CD4-positive, alpha-beta T cell treated with Interleukin-17A for 4 hours (primary cell): ENCODE measurements at places on chromosomes 4 and X.

DNA sequence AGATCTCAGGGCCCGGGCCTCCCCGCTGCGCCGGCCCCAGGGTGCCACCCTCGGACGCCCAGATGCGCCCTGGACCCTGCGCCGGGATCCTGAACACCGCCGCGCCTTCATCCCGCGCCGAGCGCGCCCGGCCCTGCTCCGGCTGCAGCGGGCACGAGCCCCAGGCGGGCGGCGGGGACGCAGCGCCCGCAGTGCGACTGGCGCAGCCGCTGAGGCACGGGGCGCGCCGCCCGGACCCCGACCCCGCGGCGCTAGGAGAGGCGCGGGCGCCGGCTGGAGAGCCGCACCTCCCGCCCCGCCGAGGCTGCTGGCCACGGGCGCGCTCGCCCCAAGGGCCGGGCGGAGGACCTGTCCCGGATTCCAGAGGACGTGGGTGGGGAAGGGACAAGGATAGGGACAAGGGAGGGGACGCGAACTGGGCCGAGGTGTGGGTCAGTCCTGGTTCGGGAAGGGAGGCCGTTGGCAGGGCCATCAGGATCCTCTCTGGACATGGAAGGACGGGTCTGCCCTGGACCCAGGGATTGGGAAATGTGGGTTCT lies 1.1 kb downstream of the ZFYVE28 start:
- DNase-seq, result peak; percentile 26

DNA sequence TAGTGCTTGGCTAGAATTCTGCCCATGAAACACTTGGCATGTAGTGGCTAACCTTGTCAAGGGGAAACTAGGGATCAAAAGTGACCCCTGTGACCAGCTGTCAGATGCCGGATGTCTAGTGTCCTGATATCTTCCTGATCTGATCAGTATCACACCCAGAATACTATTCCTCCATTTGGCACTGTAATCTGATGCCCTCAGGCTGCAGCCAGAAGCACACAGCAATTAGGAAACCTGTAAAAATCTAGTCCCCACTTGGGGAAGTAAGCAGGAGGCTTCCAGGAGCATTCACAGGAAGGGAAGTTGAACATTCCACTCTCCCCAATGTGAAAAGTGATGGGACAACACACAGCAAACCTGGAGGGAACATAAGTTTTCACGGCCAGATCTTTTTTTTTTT lies 125.1 kb downstream of the HS6ST2 start:
- no peak for DNase-seq

- DNase-seq, result no peak
Observed at GRCh38 chrX:100407784-100408712, 2.0 kb downstream of the PCDH19 start.

DNA sequence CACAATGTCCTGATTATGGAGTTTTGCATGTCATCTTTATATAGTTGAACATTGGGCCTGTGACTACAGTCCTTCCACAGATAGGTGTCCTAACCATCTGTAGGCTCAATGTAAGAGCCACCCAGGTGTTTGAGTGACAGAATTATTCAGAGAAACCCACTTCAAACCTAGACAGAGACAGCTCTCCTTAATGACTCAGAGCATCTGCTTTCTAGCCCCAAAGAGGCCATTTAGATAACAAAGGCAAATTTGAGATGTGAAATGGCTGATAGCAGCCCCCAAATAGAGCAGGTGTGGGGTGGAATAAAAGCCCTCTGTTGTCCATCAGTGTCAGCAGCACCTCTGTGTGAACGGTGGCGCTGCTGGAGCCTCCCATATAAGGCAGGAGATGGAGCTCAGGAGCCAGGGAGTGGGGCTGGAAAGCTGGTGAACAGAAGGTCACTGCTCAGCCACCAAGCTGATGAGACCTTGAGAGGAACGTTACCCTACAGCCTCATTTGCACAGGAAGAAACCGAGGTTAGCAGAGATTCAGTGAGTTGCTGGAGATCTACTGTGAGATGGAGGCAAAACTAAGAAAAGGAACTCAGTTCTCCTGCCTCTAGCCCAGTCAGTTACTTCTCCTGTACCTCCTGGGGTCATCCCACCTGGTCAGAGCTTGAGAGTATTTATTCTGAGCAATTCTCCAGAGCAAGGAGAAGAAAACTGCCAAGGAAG lies 153.3 kb upstream of the LNX1 start:
- DNase-seq, result no peak

- DNase-seq, result no peak
Observed at GRCh38 chrX:9785944-9786797, at the start of gene SHROOM2. TSS of gene SHROOM2 (plus strand) at chrX:9786429. CDS start at chrX:9786546, 117 bp downstream.

DNA sequence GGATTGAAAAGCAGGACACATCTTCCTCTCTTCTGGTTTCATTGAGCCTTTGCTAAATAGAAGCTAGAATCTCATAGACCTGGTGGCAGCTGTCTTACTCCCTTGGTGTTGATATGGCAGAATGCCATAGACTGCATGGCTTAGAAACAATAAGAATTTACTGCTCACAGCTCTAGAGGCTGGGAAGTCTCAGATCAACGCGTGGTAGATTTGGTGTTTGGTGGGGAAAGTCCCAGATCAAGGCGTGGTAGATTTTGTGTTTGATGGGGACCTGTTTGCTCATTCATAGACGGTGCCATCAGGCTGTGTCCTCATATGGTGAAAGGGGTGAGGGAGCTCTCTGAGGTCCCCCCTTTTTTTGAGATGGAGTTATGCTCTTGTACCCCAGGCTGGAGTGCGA lies 57.6 kb upstream of the PPP2R3B start:
- no peak for DNase-seq

GRCh38 chr4:147110473-147111367 lies 165.1 kb upstream of the TTC29 start:
- DNase-seq, result no peak

GRCh38 chrX:44011506-44011905 lies 38.3 kb upstream of the NDP start:
- DNase-seq, result no peak

- DNase-seq, result no peak
Observed at GRCh38 chrX:33205321-33205720, 6.0 kb downstream of the DMD start.

- no peak for DNase-seq
Observed at GRCh38 chr4:114420069-114420468, 178.5 kb upstream of the UGT8 start.

DNA sequence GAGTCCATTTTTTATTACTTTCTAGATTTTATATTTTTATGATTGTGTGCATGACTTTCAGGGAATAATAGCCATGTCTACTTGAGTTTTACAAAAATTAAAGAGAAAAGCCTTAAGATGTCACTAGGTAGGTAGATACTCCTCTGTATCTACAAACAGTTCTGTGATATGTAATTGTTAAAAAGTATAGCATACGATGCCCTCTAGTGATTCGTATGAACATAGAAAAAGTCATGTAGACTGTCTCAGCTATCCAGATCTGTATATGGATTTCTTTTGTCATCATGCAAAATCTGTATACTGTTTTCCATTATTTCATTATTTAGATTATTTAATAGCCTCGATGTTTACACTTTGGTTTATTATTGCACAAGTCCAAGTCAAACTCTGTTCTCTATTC lies 856.6 kb downstream of the CENPC start:
- no peak for DNase-seq

GRCh38 chr4:113837397-113837796 lies 75.9 kb upstream of the CAMK2D start:
- DNase-seq, result no peak

DNA sequence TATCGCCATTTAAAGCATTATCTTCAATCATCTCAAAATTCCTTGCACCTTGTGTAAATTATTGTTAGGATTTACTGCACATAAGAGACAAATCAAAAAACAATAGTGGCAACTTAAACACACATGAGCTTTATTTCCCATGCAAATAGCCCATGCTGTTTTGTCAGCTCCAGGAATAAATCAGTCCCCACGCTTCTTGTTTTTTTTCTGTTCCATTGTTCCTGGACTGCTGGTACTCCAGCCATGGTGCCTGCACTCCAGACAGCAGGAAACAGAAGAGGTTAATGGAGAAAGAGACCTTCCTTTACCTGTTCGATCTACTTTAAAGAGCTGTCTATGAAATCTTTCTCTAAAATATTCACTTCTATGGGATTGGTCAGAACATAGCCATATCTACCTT lies 1515.7 kb upstream of the TENM3 start:
- no peak for DNase-seq

DNA sequence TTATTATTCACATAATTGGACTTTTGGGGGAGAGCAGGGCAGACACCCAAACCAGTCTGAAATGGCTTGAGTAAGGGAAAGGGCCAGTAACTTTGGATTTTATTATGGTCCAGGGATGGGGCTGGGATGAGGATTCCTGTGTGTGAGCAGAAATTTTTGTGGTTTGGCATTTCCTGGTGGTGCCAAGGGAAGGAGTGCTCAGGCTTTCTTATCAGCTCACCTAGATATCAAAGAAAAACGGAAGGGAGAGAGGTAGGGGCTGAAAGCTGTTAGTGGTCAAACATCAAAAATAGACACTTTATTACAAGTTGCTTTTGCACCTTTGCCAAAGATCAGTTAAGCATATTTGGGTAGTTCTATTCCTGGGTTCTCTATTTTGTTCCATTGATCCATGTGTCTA lies 128.5 kb upstream of the DIPK2B start:
- no peak for DNase-seq

DNA sequence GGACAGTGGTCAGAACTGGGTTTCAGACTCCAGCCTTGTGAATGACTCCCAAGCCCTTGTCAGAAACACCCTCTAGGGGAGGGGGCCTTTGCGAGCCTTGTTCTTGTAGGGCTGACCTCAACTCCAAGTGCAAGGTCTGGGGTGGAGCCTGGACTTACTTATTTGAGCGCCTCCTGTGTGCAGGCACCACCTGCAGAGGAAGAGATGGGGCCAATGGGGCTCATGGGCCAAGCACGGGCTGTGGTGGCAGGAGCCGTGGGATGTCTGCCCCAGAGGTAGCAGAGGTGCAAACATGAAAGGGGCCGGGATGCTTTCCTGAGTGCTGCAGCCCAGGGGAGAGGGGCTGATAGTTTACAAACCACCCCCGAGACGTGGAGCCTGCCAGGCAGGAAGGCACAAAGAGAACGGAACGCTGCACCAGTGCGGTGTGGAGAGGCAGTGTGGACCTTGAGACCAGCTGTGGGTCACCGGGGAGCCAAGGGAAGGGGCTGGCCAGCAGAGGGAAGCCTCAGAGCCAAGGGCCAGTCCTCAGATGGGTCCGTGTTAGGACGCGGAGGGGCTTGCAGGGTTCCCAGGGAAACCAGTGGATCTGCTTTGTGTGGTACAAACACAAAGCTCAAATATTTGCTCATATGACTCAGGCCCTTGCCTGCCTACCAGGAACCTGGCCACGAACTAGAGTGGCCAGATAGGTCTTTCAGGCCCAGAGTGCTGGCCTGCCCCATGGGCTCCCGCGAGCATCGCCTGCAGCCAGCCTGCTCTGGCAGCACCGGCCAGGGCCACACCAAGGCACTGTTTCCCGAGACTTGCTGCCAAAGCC lies 8.7 kb upstream of the TADA2B start:
- no peak for DNase-seq

GRCh38 chr4:73589261-73589847 lies 30.9 kb downstream of the RASSF6 start:
- DNase-seq, result no peak

GRCh38 chr4:143383005-143383574 lies 46.4 kb downstream of the GAB1 start:
- DNase-seq, result no peak

- DNase-seq, result no peak
Observed at GRCh38 chrX:109140463-109140862, 341.4 kb downstream of the GUCY2F start.

GRCh38 chr4:30789219-30789671 lies 69.1 kb downstream of the PCDH7 start:
- DNase-seq, result no peak
